ENCODE measurements at places on chromosomes 12 and 14. TPM values are rescaled to one million over a fixed set of nuclear protein-coding genes. Genes with fewer than 3 reads are reported as not detected.

DNA sequence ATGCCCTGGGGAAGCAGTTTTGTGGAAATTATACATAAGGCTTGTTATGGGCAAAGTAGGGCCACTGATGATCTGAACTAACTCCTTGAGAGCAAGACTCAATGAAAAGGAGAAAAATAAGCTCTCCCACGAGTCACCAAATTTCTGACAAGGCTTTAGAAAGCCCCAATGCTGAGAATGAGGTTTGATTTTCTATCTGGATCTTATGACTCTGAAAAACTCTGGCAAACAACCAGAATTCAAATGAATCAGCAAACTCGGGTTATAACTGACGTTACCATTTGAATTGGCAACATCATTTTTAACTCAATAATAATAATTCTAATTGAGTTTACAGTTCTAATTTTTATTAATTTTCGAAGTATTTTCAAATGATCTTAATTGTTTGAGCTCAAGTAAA is 79.1 kb downstream of the KCNK10 start:
- H3K36me3 ChIP-seq, result no peaks in the 10 kb centered on the region
- H3K4me1 ChIP-seq, result no peaks in the 10 kb centered on the region
- H3K27ac ChIP-seq, result no peak overlapping the region
- H3K27me3 ChIP-seq, result no peaks in the 10 kb centered on the region
- no peak for DNase-seq

DNA sequence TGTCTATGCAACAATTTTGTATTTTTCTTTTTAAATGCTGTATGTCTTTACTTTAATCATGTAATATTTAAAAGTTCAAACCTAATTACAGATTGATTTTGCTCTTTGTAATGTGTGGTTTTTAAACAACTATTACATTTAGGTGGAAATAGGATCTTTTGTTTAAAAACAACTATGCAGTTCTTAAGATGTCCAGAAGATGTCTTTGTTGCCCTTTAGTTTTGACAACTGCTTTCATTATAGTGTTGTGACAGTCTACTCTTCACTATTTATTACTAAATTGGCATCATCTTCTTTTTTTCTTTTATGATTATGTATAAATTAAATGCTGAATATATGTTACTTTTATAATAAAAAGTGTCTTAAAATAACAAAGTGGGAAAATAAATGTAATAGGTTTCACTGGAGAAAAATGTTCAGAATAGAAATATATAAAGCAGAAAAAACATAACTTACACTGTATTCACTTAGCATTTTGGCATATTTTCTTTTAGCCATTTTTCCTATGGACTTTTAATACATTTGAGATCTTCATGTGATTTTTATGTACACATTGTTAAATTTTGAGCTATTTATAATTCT is 27.1 kb upstream of the PCNX4 start:
- H3K4me3 ChIP-seq, result no peak overlapping the region
- H3K36me3 ChIP-seq, result no peaks in the 10 kb centered on the region
- H3K27ac ChIP-seq, result no peak overlapping the region
- no peaks in the 10 kb centered on the region for H3K4me1 ChIP-seq

DNA sequence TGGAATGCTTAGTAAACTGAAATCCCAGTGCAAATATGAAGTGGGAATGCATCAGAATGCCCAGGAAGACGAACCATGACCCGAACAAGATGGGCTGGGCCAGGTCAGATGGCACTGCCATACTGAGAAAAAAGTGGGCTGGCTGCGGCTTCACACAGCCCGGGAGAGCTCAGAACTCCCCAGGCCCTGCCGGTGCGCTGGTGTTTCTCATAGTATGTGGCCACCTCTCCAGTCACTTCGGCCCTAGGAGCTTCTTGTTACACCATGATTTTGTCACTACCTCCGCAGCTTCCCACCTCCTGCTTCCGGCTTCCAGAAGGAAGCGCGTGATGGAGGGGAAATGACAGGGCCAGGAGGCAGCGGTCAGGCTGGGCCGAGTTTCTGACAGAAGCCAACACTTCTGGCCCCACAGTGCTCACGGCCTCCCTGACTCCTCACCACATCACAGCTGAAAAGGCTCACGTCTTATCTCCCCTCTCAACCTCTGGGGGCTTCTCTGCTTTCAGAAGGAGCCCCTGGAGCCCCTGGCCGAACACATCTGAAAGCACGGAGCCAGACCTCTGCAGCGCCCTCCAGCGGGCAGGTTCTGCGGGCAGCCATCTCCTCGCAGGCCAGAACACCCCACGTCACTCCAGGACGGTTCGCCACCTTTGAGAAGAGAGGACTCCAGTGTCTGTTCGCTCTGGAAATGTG is 30.7 kb downstream of the DAD1 start:
- H3K27me3 ChIP-seq, result no peaks in the 10 kb centered on the region
- no peaks in the 10 kb centered on the region for H3K36me3 ChIP-seq
- peak; percentile 61 for DNase-seq
- peaks cover 99% of the 10 kb centered on the region for H3K4me1 ChIP-seq
- H3K4me3 ChIP-seq, result no peak overlapping the region

DNA sequence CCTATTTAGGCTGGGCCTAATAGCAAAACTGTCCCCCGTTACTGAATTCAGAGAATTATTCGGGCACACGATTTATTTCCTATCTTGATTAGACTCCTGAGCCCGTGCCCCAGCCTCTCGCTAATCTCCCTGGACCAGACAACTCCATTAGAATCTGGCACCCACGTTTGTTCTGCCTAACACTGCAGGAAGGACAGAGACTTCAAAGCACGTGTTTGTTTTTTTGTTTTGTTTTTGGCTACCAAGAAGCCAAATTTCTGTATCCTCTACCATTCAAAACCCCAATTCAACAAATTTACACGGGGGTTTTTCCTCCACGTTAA is 4.8 kb downstream of the USP44 start:
- peaks cover 6% of the 10 kb centered on the region for H3K4me1 ChIP-seq
- no peak overlapping the region for H3K27ac ChIP-seq
- no peaks in the 10 kb centered on the region for H3K36me3 ChIP-seq

DNA sequence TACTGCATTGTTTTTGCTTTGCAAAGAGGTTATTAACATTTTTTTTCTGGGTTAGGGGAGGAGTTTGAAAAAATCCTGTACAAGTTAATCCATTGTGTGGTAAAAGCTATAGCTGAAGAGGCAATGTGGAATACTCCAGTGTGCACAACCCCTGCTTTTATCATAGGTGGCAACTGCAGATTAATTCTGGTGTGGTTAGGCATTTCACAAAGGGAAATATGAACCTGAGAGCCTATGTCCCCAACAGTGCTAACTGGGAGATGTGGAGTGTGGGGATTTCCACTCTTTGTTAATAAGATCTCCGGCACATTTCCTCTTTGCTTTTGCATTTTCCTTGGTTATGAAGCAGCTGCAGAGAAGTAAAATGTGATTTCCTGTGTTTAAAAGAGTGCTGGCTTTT is 33.6 kb downstream of the PRORP start:
- DNase-seq, result no peak
- peak overlapping the region; percentile 0 for H3K27ac ChIP-seq
- no peak overlapping the region for H3K4me3 ChIP-seq
- H3K27me3 ChIP-seq, result no peaks in the 10 kb centered on the region

DNA sequence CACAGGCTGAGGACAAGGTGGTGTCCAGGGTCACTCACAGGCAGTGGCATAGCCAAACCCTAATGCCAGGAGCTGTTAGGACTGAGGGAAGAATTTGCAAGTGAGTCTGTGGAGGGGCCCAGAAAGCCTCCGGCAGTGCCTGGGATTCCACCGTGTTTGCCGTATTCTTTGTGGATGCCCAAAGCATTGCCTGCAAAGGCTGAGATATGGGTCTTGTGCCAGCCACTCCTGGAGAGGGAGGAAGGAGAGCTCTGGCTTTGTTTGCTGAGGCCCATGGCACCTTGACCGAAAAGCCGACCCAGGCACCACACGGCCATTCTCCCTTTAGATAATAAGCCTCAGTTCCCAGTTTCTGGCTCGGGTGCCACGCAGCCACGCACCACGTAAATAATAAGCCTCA is 35.8 kb upstream of the GALNT9 start:
- no peaks in the 10 kb centered on the region for H3K27me3 ChIP-seq
- no peak overlapping the region for H3K4me3 ChIP-seq
- no peak overlapping the region for H3K27ac ChIP-seq
- no peaks in the 10 kb centered on the region for H3K36me3 ChIP-seq
- DNase-seq, result no peak
- no peaks in the 10 kb centered on the region for H3K4me1 ChIP-seq

- no peaks in the 10 kb centered on the region for H3K4me1 ChIP-seq
- no peak overlapping the region for H3K27ac ChIP-seq
- H3K36me3 ChIP-seq, result no peaks in the 10 kb centered on the region
- H3K4me3 ChIP-seq, result no peak overlapping the region
- DNase-seq, result no peak
- no peaks in the 10 kb centered on the region for H3K27me3 ChIP-seq
These were observed 38.0 kb upstream of the WSCD2 start for GRCh38 chr12:108090932-108091678.

DNA sequence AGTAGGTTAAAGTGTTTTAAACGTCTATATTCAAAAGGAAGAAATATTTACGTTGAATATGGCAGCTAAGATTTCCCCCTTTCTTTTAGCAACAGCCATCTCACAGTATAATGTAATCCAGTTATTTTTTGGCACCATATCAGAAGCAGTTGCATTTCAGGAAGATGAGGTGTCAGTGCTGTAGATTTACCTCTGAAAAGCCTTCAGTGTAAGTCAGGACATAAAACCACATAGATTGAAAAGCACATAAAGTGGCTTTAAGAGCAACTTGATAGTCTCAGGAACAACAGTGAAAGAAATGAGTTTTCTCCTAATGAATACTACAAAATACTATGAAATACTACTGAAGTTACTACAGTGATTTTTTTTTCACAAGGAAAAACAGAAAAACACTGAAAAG is 6.9 kb downstream of the MLH3 start:
- no peak for DNase-seq
- H3K27me3 ChIP-seq, result no peaks in the 10 kb centered on the region
- no peaks in the 10 kb centered on the region for H3K4me1 ChIP-seq
- H3K27ac ChIP-seq, result no peak overlapping the region
- no peak overlapping the region for H3K4me3 ChIP-seq

DNA sequence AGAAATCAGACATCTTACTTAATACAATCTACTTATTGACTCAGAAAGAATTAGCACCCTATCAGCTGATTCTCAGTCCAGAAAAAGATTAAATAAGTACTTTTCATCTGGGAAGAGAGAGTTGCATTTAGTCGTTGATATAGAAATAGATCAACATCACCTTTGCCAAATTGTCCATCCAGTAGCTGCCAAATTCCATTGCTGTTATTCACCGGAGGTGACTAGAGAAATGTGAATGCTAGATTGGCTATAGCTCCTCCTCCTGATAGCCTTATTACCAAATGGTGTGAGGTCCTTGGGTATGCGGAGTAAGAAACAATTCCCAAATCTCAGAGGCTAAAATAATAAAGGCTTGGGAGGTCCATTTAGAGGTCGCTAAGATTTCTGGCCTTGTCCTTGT is 723.3 kb upstream of the FLRT2 start:
- H3K4me3 ChIP-seq, result no peak overlapping the region
- no peak for DNase-seq
- no peaks in the 10 kb centered on the region for H3K36me3 ChIP-seq
- H3K27me3 ChIP-seq, result no peaks in the 10 kb centered on the region
- no peaks in the 10 kb centered on the region for H3K4me1 ChIP-seq
- H3K27ac ChIP-seq, result no peak overlapping the region

- H3K4me3 ChIP-seq, result no peak overlapping the region
- H3K4me1 ChIP-seq, result peaks cover 91% of the 10 kb centered on the region
- H3K36me3 ChIP-seq, result peaks cover 43% of the 10 kb centered on the region
- H3K27me3 ChIP-seq, result no peaks in the 10 kb centered on the region
These were observed 6.3 kb downstream of the EVL start for GRCh38 chr14:100071545-100071944.

GRCh38 chr14:72155379-72155993 is 223.3 kb downstream of the RGS6 start:
- H3K4me3 ChIP-seq, result no peak overlapping the region
- no peak overlapping the region for H3K27ac ChIP-seq
- no peaks in the 10 kb centered on the region for H3K27me3 ChIP-seq
- no peaks in the 10 kb centered on the region for H3K4me1 ChIP-seq
- DNase-seq, result no peak

DNA sequence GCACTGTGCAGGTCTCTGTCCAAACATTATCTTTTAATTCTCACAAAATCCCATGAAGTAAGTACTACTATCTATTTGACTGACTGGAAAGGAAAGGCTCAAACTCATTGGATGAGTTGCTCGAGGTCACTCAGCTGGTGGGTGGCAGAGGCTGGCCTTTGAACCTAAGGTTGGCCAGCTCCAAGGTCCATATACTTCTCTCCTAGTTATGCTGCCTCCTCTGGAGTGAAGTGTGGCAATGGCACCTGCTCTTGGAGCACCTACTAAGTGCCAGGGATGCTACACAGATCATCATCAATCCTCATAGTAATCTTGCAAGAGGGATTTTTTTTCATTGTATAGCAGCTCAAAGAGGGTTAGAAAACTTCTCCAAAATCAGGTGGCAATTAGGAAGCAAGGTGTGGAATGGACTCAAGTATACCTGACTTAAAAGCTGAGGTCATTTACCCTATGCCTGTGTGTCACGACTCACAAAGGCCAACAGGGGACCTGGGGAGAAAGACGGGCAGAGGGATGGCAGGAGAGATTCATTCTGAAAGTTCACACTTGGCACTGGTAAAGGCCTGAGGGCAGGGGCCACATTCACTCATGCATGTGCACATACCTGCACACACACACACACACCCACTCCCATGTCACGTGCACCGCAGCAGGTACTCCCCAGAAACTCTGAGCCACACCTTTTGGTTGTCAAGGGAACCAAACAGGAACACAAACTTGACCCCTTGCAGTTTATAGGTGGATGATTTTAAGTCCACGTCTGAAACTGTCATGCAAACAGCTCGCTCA is 146.4 kb downstream of the FOXN3 start:
- H3K4me1 ChIP-seq, result peaks cover 34% of the 10 kb centered on the region
- H3K4me3 ChIP-seq, result no peak overlapping the region
- no peak for DNase-seq
- no peak overlapping the region for H3K27ac ChIP-seq
- H3K27me3 ChIP-seq, result no peaks in the 10 kb centered on the region

- H3K36me3 ChIP-seq, result peaks cover 68% of the 10 kb centered on the region
- no peak for DNase-seq
- H3K27me3 ChIP-seq, result no peaks in the 10 kb centered on the region
- no peak overlapping the region for H3K4me3 ChIP-seq
- H3K27ac ChIP-seq, result no peak overlapping the region
These were observed 57.9 kb downstream of the GPR68 start for GRCh38 chr14:91186515-91187066.

WNT5B gene
- total RNA-seq, result not detected

RPGRIP1 gene
- not detected for total RNA-seq

HOXC4 gene
- total RNA-seq, result 3.2 TPM

WNT1 gene
- total RNA-seq, result 1.1 TPM

UNC79 gene
- total RNA-seq, result 0.05 TPM

OAS2 gene
- total RNA-seq, result 56.3 TPM

GZMB gene
- total RNA-seq, result 1,384 TPM

GNG2 gene
- total RNA-seq, result 582 TPM

DHRS2 gene
- 0.50 TPM for total RNA-seq

DTX1 gene
- total RNA-seq, result 4.2 TPM

All from natural killer cell (primary cell).